CD8-positive, alpha-beta T cell (primary cell): ENCODE measurements at places on chromosomes 13 and 19.

DNA sequence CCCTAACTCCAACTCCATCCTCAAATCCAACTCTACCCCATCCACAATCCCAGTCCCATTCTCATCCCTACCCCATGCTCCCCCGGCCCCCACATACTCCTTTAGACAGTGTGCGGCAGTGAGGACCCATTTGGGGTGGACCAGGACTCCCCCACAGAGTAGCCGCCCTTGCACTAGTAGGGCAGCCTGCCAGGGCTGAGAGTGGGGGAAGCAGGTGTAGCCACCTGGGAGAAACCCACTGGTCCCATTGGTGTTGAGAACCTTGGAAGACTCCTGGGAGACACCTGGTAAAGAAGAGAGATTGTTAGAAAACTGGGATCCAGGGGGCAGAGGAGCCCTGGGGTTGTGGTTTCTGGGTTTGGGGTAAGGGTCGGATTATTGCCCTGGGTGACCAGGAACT is 4.6 kb downstream of the KLK13 start:
- no peak for DNase-seq

DNA sequence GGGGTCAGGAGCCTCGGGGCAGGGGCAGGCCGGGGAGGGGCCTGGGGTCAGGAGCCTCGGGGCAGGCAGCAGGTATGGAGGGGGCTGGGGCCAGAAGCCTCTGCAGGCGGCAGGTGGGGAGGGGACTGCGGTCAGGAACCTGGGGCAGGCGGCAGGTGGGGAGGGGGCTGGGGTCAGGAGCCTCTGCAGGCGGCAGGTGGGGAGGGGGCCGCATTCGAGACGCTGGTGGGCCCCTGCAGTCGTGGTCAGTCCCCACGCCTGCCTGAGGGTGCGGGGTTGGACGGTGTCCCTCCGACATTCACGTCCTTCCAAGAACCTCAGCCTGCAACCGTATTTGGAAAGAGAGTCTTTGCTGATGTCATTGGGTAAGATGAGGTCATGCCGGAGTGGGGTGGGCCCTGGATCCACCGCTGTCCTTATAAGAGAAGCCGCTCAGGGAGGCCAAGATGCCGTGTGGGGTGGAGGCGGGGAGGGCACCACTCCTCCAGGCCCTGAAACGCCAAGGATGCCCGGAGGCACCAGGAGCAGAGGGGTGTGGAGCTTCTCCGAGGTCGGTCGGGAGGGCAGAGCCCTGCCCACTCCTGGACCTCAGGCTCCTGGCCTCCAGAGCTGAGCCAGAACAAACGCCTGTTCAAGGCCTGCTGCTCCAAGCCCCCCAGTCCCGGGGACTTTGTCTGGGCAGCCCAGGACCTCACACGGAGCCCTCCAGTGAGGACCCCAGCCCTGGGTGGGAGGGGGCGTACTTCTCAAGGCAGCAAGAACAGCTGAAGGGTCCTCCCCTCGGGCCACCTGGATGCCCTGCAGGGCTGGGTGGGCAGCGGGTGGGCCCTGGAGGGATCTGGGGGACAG is 30.1 kb downstream of the PIP5K1C start:
- DNase-seq: no peak

GRCh38 chr19:50790396-50790795 is at the start of gene ACP4:
TSS of gene ACP4 (plus strand) at chr19:50790415. CDS start at chr19:50790415, 0 bp downstream.
- DNase-seq: no peak

- no peak for DNase-seq
Measured at GRCh38 chr13:35714588-35715377, 238.3 kb upstream of the MAB21L1 start.

GRCh38 chr13:65744836-65745235 is 1485.3 kb downstream of the PCDH9 start:
- no peak for DNase-seq

DNA sequence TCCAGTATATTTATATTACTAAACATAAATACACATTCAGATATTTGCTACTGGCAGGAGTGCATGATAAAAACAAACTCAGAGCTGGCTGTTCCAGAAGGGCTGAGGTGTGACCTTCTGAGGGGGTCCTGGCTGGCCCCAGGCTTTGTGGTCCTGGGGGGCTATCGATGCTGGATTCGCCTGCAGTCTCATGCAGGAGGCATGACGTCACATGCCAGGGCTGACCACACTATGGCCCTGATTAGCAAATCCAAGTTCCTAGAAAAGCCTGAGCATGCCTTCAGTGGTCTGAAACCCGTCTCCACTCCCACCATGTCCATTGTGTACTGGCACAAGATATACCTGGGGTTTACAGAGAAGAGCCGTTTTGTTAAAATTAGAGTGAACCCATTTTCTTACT is 97.9 kb downstream of the KL start:
- no peak for DNase-seq

GRCh38 chr19:17703824-17704463 is 15.3 kb upstream of the MAP1S start:
- peak; percentile 78 for DNase-seq

DNA sequence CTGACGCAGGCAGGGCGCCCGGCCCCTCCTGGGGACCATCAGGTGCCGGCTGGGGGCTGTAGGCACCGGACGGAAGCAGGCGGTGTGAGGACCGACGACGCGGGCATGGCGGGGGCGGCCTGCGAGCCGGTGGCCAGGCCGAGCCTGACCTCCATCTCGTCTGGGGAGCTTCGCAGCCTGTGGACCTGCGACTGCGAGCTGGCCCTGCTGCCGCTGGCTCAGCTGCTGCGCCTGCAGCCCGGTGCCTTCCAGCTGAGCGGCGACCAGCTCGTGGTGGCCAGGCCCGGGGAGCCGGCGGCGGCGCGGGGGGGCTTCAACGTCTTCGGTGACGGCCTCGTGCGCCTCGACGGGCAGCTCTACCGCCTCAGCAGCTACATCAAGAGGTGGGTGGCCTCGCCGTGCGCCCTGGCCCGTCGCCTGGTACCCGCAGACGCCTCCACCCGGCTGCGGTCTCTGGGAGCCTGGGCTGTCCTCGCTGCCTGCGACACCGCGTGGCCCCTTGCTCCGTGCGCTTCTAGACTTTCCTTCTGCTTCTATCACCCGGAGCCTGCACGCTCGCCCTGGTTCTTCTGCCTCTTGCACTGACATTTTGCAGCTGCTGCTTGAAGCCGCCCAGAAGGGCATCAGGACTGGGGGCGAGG is 460 bp downstream of the MEDAG start:
- no peak for DNase-seq

GRCh38 chr13:73934215-73934641 is 200.0 kb downstream of the KLF12 start:
- DNase-seq: no peak

GRCh38 chr13:32811297-32811800 is 204.9 kb upstream of the KL start:
- no peak for DNase-seq

GRCh38 chr19:30584090-30584489 is 211.9 kb downstream of the ZNF536 start:
- no peak for DNase-seq

DNA sequence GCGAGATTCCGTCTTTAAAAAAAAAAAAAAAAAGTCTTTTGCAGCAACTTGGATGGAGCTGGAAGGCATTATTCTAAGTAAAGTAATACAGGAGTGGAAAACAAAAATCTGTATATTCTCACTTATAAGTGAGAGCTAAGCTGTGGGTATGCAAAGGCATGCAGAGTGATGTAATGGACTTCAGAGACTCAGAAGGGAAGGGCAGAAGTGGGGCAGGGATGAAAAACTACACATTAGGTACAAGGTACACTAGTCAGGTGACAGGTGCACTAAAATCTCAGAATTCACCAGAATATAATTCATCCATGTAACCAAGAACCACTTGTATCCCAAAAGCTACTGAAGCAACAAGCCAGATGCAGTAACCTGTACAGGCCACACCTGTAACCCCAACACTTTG is 2.0 kb downstream of the GP6 start:
- no peak for DNase-seq

DNA sequence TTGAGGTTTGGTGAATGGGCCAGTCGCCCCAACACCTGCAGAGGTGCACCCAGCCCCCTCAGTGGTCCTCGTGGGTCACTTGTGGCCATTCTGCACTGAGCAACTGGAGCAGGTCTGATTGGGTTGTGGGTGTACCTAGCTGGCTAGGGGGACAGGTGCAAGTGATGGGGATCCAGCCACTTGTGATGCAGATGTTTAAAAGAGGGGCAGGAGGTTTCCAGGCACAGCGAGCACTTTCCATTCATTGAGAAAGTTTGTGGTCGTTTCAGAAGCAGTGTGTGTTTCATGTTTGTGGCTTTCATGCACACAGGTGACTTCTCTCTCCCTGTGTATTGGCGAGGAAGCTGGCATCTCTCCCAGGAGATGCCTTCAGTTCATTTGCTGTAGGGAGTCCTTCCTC is 34.7 kb downstream of the TSSK6 start:
- no peak for DNase-seq

- no peak for DNase-seq
Measured at GRCh38 chr19:56156768-56157167, 15.7 kb downstream of the ZNF444 start.

DNA sequence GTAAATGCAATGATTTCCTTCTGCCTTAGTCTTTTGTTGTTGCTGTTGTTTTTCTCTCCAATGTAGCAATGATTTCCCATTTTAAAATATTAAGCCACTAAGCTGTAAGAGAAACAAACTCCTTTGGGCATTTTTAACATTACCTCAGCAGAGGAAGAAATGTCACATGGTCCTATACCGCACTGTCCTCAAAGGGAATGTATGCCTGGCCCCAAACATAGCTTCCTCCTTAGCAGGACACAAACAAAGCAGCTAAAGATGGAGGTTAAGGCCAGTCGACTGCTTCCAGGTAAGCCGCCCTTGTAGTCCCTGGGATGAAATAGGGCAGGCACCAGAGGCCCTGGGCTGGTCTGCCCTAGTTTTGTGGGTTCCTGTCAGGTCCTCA is 249.0 kb downstream of the TSHZ3 start:
- no peak for DNase-seq

DNA sequence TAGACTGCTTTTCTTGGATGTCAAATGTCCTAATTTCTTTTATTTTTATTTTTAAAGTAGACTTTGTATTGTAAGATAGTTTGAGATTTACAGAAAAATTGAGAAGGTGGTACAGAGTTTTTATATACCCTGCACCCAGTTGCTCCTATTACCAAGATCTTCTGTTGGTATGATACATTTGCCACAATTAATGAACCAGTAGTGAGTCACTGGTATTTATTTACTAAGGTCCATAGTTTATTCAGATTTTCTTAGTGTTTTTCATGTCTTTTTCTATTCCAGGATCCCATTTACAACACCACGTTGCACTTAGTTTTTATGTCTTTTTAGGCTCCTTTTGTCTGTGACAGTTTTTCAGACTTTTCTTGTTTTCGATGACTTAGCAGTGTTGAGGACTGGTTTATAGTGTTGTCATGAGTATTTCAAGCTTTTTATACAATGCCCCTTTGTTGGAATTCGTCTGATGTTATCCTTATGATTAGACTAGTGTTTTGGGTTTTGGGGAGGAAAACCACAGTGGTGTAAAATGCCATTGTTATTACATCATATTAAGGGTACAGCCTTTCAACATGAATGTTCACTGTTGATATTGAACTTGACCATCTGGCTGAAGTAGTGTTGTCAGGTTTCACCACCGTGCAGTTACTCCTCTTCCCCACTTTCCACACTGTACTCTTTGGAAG is 35.9 kb downstream of the COG3 start:
- no peak for DNase-seq

DNA sequence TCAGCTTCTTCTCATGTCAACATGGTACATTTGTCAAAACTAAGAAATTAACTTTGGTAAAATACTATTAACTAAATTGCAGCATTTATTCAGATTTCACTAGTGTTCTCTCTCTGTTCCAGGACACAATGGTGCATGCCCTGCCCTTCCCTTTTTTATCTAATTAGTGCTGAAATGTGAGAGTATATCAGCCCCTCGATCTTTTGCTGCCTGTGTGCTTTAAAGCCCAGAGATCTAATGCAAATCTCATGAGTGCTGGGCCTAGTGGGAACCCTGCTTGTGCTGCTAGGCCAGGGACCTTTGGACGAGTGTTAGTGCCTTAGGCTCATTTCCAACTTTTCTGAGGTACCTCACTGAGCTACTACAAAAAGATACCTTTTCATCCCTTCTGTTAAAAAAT is 221.1 kb upstream of the EDNRB start:
- no peak for DNase-seq

GRCh38 chr13:112457485-112457884 is 81.3 kb downstream of the SPACA7 start:
- DNase-seq: no peak

DNA sequence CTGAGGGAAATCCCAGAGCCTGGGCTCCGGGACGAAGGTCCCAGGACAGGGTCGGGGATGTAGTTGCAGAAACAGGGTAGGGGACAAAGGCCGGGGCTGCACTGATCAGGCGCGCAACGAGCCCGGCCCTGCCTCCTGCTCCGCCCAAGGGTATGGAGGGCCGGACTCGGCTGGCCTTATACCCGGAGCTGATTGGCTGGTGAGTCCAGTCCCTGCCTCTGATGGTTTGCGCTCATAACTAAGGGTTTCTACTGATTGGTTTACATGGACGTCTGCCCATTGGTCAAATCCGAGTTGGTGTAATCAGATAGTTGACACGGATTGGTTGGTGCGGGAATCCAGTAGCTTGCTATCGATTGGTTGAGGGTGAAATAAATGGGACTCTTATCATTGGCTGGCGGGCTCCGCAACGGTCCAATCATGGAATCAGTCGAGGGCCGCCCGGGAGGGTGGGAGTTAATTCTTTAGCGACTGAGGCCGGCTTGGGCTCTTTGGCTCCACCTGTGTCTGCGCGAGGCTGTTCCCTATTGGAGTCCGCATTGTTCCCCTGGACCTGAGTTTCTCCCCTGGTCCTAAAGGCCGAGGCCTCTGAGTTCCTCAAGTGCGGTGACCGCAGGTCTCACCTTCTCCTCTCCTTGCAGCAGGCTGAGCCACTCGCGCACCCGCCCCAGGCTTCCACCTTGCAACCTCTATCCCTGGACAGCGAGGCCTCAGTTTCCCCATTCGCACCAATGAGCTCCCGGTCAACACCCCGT is 570 bp upstream of the MPND start:
- peak; percentile 82 for DNase-seq
